ENCODE measurements at places on chromosomes 13 and 19. TPM values are rescaled to one million over a fixed set of nuclear protein-coding genes. Genes with fewer than 3 reads are reported as not detected.

DNA sequence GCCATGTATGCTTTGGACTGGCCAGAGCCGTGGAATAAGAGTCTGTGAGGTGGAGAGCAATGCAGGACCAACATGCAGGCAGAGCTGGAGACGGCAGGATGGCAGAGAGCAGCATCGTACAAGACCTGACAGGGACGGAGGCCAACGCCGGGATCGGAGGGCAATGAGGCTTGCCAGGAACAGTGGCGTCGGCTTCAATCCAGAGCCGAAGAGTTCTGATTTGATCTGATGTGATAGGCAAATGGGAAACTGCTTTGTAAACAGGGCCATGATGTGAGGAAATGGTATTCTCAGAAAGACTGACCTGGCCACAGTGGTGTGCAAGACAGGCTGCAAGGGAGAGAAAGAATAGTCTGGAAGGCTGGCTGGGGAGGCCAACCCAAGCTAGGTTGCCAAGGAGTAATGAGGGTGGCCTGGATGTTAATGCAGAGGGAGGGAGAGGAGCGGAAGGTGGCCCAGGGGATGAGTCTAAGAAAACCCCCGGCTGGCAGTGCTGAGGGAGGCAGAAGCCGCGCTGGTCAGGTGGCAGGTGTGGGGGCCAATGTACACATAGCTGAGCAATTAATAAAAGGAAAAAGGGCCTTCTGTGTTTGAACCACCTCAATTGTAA is 26.7 kb downstream of the RCBTB2 start:
- no peak for DNase-seq

DNA sequence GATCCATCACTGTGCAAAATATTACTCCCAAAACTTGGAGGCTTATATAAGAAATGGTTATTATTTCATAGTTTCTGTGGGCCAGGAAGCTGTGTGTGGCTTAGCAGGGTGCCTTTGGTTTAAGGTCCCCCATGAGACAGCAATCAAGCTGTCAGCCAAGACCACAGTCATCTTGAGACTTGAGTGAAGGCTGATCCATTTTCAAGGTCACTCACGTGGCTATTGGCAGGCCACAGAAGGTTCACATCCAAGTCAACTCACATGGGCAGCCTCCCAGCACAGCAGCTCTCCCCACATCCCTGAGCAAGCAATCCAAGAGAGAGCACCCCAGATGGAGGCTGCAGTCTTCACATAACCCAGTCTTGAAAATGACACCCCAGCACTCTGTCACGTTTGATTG is 537.4 kb downstream of the MYO16 start:
- DNase-seq: peak; percentile 57

GRCh38 chr13:69291292-69291906 is 816.2 kb upstream of the ATXN8OS start:
- DNase-seq: no peak

GRCh38 chr19:48493718-48494401 is 17.8 kb downstream of the LMTK3 start:
- DNase-seq: no peak

DNA sequence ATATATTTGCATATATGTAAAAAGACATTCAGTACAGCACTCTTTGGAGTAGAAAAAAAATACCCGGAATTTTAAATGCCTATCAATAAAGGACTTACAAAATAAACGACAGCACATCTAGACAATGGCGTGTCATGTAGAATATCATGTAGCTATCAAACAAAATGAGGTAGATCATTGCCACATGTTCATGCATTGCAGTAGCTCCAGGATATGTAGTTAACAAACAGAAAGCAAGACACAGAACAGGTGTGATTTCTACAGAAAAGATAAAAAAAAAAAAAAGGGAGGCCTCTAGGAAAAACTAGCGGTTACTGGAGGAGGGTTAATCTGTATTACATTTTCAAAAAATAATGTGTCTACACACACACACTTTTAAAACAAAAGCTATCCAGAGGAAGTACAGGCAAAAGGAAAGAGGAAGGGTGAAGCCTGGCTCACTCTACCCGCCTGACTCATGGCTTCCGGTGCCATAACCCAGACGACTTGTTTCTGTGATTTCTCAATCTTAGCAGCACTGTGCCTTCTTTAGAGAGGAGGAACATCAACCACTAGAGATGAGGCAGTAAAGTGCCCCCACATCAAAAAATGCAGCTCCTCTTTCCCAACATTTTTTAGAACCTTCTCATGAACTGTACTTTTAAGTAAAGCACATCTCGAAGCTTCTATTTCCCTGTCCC is 6.9 kb downstream of the KCTD12 start:
- peak; percentile 42 for DNase-seq

GRCh38 chr13:71417205-71417604 is 449.8 kb downstream of the DACH1 start:
- no peak for DNase-seq

DNA sequence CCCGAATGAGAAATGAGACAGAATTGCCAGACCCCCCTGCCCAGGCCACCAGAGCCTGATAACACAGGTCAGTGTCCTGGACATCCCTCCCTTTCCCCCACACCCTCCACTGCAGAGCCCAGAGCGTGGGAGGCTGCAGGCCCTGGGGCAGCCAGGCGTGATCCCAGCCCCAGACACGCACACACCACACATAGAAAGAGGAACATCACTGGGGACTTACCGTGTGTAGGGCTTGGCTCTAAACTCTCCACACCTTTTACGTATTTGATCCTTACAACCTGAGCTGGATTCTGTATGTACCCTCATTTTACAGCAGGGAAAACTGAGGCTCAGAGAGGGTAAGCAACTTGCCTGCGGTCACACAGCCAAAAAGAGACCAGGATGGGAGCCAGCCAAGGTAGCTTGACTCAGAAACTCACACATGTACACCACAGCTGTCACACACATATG is 334 bp upstream of the ANGPTL6 start:
- no peak for DNase-seq

- no peak for DNase-seq
These were observed 988.0 kb downstream of the PCDH17 start for GRCh38 chr13:58619396-58620113.

DNA sequence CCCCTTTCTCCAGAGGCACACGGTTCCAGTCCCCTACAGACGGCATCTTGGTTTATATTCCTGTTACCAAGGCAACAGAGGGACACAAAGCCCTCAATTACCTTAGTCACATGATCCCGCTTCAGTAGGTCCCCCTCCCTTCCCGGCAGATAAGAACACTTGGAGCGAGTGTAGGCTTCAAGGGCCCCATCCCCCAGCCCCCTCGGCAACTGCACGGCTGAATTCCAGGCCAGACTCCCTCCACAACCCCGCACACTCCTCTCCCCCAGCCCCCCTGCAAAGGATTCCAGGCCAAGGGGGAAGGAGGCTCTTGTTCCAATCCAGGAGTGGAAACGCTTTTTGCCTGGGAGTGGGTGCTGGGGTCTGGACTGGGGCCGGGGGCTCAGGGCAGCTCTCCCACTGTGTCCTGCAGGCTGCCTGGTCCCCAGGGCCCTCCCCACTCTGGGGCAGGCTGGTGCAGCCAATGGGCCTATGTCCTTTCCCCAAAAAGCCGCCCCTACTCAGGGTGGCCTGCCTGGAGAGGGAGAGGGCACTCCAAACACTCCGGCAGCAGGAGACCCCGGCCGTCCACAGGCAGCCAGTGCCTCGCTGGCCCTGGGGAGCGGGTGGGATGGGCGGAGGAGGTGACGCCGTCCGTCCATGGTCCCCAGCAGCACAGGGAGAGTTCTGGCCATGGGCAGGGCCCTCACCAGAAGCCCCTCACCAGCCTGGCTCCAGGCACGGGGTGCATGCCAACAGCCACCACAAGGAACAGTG is 62.6 kb downstream of the MLLT1 start:
- peak; percentile 71 for DNase-seq

DNA sequence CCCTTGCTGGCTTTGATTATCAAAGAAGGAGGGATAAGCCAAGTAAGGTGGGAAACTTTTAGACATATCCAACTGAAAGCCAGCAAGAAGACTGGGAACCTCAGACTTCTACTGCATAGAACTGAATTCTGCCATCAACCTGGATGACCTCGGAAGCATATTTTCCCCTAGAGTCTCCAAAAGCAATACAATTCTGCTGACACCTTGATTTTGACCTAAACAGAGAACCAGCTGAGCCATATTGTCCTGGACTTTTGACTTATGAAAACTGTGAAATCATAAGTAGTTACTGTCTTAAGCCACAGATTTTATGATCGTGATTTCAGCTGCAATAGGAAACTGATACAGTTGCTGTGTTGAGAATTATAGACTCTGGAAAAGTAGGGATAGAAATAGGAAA is 227.6 kb downstream of the PCDH20 start:
- no peak for DNase-seq

DNA sequence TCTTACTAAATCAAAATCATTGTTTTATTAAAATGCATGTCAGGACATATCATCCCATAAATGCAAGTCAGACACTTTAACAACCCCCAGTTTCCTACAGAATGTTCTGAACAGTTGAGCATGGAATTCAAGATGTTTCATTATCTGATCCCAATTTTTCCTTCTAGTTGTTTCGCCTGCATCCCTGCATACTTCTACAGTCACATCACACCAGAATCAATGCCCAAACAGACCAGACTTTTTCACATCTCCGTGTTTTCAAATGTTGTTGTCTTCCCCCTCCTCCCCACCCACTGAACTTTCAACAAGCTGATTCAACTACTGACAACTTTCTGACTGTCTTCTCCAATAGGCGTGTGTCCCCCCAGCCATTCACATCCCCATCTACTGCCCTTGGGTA is 48.6 kb downstream of the LHFPL6 start:
- no peak for DNase-seq

GRCh38 chr19:11208561-11209471 is 11.5 kb upstream of the KANK2 start:
- DNase-seq: peak; percentile 51

DNA sequence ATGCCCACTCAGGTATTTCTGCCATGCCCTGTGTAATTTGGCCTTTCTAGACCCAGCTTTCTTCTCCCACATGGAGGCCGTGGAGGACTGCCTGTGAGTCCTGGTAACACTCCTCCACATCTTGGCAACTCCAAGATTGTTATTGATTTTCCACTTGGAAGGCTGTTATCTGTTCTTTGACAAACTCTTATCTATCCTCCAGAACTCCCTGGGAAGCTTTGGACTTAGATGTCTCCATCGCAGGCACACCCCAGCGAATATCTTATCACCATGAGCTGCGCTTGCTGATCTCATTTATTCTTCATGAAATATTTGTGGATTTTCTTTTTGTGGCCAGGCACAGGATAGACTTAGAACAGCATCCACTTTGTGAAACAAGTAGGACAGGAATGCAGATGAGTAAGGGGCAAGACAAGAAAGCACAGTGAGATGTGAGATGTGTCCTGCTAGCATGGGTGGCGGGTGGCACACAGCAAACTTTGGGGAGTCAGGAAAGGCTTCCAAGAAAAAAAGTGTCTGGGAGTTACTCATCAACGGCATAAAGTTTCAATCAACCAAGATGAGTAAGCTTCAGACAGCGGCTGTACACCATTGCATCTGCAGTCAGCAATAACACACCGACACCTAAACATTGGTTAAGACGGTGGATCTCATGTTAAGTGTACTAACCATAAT is 84.5 kb upstream of the IRS2 start:
- DNase-seq: no peak

- peak; percentile 80 for DNase-seq
These were observed 478 bp downstream of the LMO7 start for GRCh38 chr13:75636436-75637180.

GRCh38 chr19:28539759-28540158 is 673.2 kb downstream of the UQCRFS1 start:
- DNase-seq: no peak

- no peak for DNase-seq
These were observed 201.4 kb downstream of the PCCA start for GRCh38 chr13:100290165-100290801.

DNA sequence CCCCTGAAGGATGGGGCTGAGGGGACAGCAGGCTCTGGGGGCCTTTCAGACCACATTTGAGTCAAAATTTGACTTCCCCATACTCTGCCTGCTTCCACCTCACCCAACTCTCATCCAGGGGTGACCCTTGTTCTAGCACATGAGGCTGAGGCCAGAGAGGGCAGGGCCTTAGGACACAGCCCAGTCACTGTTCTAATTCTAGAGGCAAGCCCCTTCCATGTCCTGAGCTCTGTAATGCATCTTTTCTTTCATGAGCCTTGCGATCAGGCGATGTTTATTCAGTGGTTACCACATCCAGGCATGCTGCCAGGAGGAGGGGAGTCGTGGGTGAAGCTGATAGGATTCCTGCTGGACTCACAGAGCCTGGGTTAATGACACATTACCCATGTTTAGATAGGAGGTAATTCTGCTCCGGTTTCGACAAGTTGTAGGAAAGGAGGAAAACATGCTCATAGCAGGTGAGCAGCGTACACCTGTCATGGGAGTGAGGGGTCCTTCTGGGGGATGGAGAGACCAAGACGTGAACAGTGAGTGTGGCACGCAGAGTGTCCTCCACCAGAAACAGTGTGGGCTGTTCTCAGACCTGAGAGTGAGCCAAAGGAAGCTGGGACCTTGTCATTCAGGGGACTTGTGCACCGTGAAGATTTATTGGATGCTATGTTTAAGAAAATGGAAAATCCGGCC is 9.3 kb downstream of the RPS9 start:
- peak; percentile 64 for DNase-seq

GRCh38 chr13:93235258-93236015 is 8.8 kb downstream of the GPC6 start:
- DNase-seq: peak; percentile 38

DNA sequence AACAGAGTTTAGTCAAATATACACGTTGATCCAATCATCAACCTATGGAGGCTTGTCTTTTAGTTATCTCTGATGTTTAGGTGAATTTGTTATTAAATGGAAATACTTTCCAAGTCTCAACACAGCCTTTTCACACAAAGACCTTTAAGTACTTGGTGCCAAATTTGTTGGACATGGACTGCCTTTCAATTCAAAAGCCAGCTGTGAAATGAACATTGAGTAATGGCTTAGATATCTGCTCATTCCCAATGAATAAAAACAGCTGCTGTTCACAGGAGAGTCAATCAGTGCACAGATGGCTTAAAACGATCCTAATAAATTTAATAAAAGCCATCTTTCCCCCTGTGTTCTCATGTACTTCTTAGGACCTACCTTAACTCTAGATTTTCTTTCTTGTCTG is 19.9 kb upstream of the DHRS12 start:
- DNase-seq: no peak

DNA sequence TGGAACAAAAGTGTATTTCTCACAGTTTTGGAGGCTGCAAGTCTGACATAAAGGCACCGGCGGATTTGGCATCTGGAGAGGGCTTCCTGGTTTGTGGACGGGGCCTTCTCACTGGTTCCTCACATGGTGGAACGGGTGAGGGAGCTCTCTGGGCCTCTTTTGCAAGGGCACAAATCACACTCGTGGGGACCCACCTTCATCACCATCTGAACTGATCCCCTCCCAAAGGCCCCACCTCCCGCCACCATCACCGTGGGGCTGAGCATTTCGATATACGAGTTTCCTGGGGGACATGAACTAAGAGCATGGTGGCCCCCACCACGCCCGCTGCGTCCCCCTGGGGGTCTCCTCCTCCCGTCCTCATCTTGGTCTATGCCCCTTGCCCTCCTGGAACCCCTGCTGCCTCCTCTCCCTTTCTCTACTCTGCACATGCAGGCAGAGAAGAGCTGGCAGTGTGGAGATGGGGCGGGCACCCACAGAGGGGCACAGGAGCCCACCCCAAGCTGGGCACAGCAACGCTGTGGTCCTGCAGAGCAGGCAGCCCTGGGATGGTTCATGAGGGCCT is 20.8 kb upstream of the SPACA7 start:
- DNase-seq: no peak

The FLT3LG gene
- polyA plus RNA-seq: 2.2 TPM

The FPR1 gene
- polyA plus RNA-seq: 1.7 TPM

The UGGT2 gene
- 19.6 TPM for polyA plus RNA-seq

The CD33 gene
- polyA plus RNA-seq: 4.3 TPM

All from muscle of back (tissue), 13 donors.